ENCODE measurements at places on chromosomes 16 and 17.
A peak's percentile ranks its signal among the peaks of the same experiment; 100 is the strongest.

DNA sequence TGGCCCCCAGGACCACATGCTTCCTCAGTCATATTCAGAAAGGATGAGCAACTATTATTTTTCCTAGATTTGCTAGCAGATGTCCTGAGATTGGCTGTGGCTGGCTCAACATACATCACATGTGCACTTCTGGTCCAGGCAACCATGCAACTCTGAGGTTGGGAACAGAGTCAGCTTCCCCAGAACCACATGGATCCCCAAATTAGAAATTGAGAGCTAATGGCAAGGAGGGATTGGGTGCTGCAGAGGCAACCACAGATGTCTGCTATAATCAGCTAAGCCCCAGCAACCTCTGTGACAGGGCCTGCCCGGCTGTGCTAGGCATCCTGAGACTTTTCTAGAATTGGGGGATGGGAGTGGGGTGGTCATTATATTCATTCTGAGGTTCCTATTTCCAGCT is 33.8 kb upstream of the CLEC18A start:
- no peak for DNase-seq

- no peak for DNase-seq
These were observed 394.1 kb upstream of the TNRC6C start for GRCh38 chr17:77564278-77564920.

- no peak for DNase-seq
These were observed 27.1 kb upstream of the C16orf78 start for GRCh38 chr16:49346459-49346858.

- DNase-seq: no peak
These were observed 105.2 kb downstream of the CLEC16A start for GRCh38 chr16:11049396-11050059.

DNA sequence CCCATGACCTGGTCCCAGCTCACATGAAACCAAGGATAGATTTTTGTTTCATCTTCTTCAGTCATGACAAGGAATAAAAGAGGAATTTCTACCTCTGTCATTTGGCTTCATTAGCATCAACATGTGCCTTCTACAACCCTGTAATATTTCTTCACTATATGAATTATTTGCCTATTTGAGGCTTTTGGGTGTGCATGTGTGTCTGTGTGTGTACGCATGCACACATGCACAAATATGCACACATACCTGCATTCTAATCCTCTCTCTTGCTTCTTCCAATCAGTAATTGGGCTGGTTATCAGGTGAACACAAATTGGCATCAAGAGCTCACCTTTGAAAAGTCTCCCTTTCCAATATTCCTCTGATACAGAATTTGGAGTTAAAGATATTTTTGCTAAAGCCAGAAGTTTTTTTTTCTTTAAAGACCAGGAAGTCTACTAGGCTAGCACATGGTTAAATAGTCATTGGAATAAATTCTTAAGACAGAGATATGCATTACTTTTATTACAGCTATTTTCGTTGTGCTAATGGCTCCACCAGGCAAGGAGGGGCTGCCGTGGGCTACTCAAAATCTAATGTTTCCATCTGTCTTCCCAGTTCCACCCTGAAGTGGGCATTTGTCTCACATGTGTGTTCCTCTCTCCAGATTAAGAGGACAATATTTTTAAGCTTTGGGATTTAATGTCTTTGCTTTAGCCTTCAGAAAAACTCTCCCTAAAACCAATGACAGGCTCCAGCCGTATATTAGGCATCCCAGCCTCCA is 547.2 kb upstream of the CDH5 start:
- no peak for DNase-seq

DNA sequence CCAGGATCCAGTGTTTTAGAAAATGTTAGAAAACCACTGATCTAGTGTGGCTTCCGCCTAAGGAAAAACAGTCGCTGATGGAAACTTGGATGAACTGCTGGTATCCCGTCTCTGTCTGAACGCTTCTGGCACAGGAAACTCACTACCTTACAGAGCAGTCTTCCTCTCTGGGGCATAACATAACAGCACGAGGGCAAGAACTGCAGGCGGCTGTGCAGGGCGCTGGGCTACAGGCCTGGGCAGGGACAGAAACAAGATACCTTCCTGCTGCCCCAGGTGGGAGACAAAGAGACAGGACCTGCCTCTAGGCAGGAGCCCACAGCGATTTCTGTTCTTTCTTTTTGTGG is 10.5 kb downstream of the MXRA7 start:
- no peak for DNase-seq

GRCh38 chr17:45948881-45949624 is 50.0 kb upstream of the STH start:
- peak; percentile 69 for DNase-seq

- no peak for DNase-seq
These were observed 4.3 kb upstream of the STAT5A start for GRCh38 chr17:42284024-42284369.

DNA sequence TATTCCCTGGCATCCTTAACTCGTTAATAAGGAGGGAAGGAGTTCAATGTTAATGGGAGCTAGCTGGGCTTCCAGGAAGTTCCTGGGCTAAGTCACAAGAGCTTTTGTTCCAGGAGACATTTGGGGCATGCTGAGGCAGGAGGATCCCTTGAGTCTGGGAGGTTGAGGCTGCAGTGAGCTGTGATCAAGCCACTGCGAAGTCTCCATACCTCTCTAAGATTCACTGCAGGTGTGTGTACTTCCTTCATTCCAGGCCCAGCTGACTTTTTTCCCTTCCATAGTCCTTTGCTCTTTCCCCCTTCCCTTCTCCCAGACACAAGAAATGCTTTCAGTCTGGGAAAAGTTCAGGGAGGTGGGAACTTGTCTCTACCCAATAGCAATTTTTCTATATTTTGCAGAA is 489.8 kb downstream of the NPIPA7 start:
- DNase-seq: no peak
